Cerebellar nuclear complex (tissue), 1 donor: ENCODE measurements at places on chromosomes 4 and X.

DNA sequence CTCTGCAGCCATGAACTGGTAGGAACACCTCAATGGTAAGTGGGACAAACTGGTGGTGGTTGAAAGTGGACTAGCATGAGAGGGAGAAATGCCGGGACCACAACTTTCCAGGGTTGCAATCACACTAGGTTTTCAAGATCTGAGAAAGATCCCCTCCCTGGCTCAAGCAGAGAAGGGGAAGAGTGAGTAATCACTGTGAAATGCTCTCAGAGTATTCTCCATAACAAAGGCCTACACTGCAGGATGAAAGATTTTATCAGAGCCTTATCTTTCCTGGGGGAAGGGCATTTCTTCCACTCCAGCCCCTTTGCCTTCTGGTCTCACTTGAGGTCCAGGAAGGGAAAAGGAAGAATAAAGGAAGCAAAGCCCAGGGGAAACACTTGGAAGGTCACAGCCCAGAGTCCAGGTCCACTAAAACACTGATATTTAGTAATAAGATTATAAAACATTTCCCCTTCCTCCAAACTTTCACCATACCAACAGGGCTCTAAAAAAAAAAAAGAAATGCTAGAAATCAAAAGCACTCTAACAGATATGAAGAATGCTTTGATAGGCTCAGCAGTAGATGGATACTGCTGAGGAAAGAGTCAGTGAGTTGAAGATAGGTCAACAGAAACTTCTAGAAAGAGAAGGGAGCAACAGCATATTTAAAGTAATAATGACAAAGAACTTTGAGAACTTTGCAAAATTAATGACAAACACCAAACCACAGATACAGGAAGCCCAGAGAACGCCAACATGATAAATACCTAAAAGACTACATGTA lies 95.9 kb downstream of the WDFY3 start:
- DNase-seq, result no peak

- DNase-seq, result no peak
These were observed 45.2 kb downstream of the FHDC1 start for GRCh38 chr4:152981278-152981677.

DNA sequence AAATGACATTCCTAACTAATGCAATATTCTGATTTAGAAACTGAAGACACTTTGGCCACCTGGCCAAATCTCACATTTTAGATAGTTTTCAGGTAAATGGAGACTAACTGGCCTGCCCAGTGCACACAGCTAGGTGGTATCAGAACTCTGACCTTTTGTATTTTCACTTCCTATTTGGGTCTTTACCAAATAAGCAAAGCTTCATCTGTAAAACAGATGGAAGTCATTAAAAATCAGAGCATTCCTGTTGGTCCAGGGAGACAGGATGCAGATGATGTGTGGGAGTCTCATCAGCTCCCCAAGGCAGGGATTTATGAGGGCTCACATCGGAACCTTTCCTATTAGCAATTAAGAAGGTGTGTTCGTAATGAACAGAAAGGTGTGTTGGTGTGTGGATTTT lies 57.7 kb downstream of the ARHGAP10 start:
- DNase-seq, result no peak

DNA sequence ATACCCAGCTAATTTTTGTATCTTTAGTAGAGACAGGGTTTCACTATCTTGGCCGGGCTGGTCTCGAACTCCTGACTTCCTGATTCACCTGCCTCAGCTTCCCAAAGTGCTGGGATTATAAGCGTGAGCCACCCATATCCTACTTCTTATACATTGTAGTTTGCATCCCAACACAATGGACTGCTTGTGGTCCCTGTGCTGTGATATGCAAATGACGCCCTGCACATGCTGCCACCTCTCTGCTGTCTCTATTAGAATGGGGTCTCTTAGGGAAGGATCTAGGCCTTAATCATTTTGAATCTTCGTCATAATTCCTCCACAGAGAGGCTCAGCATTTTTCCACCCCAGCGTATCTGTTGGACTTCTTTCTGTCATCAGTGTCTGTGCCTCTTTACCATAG lies 595.9 kb downstream of the ADGRL3 start:
- no peak for DNase-seq

- no peak for DNase-seq
These were observed 61.8 kb downstream of the HMGB2 start for GRCh38 chr4:173272314-173272713.

- no peak for DNase-seq
These were observed 674 bp downstream of the SEC24B start for GRCh38 chr4:109434007-109434971.

- no peak for DNase-seq
These were observed 204.6 kb downstream of the RBMX2 start for GRCh38 chrX:130606425-130606824.

DNA sequence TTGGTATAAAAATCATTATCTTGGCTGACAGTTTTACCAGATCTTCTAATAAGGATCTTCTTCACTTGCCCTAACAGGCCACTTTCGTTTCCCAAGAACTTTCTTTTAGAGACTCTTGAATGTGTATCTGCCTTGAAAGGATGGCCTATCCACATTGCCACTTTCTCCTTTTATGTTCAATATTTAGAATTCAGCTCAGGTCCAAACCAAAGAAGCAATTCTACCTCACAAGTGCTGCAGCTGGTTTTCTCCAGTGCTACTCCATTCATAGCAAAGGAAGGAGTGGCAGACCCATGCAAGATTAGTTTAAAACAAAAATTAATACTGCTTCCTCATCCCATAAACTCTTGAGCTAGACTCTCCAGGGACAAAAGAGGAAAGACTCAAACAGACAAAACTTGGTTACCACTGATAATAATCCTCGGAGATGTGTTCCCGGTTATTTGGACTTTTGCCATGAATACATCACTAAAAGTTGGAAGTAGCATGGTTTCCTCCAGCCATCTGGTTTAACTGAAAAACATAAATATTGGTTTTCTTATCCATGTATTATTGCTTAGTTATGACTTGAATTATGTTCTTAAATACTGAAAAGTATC lies 401.8 kb downstream of the PABPC4L start:
- no peak for DNase-seq

DNA sequence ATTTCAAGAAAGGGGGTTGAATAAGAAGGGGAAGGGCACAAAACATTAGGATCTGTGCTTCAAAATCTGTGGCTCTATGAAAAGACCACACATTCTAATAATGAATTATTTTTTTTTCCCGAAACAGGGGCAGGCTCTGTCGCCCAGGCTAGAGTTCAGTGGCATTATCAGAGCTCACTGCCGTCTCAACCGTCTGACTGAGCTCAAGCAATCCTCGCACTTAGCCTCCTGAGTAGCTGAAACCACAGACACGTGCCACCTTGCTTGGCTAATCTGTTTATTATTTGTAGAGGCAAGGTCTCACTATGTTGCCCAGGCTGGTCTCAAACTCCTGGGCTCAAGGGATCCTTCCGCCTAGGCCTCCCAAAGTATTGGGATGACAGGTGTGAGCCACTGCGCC lies 33.4 kb downstream of the ACSL1 start:
- no peak for DNase-seq

GRCh38 chr4:182537031-182537795 lies 294.0 kb downstream of the TENM3 start:
- no peak for DNase-seq

DNA sequence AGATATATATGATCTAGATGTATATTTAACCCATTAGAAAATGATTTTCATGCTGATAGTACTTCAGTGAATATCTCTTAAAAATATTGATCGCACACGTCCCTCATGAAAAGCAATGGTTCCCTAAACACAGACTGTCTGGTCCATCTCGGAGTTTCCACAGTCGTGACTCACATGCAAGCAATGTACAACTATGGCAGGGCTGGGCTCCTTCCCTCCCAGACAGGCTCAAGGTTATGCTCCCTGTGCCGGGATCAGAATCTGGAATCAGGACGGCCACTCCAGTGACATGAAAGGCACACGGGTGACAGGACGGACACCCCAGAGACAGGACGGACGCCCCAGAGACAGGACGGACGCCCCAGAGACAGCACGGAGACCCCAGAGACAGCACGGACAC lies 40.2 kb upstream of the PPP2R3B start:
- no peak for DNase-seq

DNA sequence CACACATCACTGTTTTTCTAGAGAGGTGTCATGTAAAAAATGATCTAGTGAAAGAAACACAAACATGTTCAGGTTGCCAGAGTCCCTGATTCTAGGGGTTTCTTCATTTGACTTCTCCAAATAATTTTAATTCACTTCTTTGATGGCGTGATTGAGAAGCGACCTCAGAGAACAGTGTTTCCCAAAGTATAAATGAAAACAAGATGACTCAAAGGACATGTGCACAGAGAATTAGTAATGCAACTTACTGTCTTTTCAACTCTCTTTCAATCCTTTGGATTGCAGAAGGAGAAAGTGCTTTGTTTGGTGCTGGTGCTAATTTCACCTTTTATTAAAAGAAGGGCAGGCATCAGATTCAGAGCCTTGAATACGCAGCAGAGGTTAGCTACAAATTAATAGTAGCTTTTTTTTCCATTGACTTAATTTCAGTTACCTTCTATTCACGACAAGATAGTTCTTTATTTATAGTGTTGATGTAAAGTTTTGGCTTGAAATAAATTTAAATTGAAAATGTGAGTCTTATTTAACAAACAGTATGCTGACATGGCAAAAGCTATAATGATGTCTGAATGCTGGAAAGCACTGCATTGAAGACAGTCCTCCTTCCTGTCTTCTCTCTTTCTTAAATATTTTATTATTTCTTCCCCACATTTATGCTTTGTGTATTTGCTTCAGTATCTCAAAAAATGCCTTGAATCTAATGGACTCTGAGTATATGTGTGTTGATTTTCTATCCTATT lies 85.1 kb downstream of the SLC10A7 start:
- DNase-seq, result no peak

GRCh38 chr4:19729886-19730651 lies 521.6 kb upstream of the SLIT2 start:
- DNase-seq, result no peak

GRCh38 chrX:5536261-5536660 lies 692.4 kb downstream of the NLGN4X start:
- DNase-seq, result no peak

DNA sequence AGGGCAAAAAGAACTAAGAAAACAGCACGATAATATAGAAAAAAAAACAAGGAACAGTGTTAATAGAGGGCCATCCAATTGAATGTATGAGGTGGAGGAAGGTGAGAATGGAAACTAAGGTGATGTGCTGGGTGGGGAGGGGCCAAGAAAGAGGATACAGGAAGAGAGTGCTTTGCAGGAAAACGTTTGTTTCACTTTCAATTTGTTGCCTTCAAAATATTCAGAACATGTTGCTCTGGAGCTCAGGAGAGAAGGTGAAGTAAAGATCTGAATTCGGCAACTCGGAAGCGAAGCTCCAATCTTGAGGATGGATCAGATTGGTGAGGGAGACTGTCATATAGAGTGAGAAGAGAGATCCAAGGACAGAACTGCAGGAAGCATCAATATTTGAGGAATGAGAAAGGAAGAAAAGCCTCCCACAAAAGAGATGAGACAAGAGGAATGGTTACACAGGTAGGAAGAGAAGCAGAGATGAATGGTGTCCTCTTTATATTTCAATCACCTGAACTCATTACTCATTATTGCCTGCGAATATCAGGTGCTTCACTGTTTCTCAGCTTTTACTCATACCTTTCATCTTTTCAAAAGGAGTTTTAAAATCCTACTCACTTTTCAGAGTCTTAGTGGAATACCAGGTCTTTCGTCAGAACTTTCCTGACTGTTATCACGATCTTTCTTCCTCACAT lies 14.7 kb upstream of the SEC24D start:
- DNase-seq, result no peak
